Stimulated activated CD4-positive, alpha-beta T cell treated with anti-CD3 and anti-CD28 coated beads, Interleukin-12 subunit alpha, Interleukin-12 subunit beta, amount 100 ng/mL, for 24 hours (primary cell): ENCODE measurements at places on chromosomes 7 and 10.

DNA sequence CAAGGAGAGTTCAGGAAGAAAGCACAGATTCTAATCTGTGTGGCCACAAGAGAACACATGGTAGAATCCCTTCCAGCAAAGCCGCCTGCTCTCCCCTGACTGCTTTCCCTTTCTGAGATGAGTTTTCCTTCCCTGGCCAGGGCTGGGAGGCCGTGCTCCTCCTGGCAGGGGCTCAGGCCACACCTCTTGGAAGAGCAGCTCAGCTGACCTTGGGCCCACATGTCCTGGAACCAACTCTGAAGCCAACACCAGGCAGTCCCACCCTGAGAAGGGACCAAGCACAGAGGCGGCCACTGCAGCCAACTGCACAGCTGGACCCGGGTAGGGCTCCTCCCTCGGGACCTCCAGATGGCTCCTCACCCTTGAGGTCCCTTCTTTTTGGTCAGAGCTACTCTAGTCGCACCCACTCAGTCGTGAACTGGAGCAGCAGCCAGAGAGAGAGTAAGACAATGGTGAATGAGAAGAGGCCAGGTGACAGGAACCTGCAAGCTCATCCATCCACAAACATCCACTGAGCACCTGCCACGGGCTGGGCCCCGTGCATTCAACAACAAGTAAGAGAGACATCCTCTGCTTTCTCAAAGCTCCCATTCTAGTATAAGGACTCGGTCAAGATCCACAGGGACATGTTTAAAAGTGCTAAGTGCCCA lies 40.3 kb downstream of the FAM53B start:
- DNase-seq, result no peak

DNA sequence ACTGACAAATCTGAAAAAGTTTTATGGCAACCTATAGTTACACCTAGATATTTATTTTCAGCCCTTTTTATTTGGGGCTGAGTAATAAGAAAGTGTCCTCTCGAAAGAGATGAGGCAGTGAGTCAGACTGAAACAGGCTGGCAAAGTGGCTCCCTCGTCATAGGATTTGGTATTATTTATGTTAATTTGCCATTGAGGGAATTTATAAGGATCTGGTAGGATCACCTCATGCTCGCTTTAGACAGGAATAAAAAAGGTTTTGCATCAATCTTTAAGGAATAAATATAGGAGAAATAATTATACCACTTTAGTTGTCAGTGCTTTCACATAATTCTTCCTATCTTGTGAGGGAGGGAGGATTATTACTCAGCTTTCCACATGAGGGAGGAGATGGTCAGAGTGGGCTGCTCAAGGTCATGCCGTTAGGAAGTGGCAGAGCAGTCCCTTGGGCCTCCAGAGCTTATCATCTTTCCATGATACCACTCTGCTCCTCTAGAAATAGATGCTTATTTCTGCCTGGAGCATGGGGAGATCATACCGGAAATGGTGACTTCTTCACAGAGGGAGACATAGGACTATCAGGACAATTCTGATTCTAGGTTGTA lies 356.8 kb downstream of the GPR158 start:
- DNase-seq, result no peak

GRCh38 chr7:112648781-112649180 lies 141.4 kb downstream of the TMEM168 start:
- no peak for DNase-seq

DNA sequence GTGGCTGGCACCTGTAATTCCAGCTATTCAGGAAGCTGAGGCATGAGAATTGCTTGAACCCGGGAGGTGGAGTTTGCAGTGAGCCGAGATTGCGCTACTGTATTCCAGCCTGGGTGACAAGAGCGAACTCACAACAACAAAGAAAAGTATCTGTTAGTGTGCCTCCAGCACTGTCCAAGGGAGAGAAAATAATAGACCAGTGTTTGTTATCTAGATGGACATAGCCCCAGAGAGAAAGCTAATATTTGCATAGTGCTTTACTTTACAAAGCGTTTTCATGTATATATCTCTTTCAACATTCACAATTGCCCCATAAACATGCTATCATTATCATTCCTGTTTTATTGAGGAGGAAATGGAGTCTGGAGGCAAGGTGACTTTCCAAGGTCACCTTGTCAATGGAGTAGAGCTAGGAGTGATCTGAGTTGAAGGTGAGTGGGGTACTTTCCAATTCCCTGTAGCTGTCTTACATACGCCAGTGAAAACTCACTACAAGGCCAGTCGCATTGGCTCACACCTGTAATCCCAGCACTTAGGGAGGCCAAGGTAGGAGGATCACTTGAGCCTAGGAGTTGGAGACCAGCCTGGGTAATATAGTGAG lies 49.7 kb upstream of the KIF5B start:
- no peak for DNase-seq

DNA sequence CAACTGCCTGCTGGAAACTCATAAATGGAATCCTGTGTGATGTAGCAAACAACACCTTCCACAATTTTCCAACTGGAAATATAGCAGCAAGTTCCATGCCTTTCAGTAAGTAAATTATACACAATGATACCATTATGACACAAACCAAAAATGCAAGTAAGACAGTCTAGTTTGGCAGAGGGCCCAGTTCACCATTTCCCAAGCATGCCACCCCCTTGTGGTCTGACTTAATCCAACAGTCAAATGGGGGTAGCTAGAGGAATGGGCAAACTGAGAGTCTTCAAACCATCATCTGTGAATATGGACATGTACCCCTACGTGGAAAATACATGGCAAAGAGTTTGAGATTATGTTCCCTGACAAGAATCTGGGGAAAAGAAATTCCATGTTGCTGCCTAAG lies 137.6 kb upstream of the VWC2 start:
- DNase-seq, result no peak

DNA sequence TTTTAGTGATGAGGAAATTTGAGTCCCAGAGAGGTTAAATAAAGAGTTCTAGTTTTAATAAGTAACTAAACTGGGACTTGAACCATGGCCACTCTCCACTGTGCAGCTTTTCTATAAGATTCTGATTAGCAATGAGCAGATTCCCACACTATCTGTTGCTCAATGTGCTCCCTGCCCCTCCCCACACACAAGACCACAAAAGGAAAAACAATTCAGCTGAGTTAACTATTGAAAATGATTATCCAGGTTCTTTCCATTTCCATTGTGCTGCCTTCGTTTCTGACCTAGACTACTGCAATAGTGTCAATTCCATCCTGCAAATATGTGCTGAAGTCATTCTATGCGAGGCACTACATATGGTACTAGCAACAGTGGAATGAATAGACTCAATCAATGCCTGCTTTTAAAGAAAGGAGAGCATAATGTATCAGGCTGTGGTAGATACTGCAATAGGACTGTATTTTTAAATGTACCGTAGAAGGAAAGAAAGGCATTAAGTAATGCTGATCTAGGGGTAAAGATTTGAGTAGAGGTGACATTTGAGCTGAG lies 97.0 kb downstream of the SEMA3C start:
- DNase-seq, result no peak

DNA sequence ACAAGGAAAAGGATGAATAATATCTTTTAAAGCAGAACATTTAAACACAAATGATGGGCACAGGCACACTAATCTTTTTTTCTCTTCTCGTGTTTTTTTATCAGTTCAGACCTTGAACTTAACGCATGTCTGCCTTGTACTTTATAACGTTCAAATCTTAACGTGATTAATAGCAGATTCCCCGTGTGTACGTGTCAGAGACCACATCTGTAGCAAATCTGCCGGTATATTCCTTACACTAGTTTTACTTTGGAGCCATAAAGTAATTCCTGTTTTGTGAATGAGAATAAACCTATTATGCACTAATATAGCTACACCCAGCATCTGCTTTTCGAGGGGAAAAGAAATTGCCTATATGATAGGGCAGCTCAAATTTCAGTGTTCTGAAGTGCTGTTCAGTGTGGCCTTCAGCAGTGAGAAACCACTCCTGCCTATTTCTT lies 166.0 kb upstream of the TCF7L2 start:
- DNase-seq, result no peak

- DNase-seq, result no peak
These were observed 181.8 kb downstream of the ELFN1 start for GRCh38 chr7:1851721-1852516.

DNA sequence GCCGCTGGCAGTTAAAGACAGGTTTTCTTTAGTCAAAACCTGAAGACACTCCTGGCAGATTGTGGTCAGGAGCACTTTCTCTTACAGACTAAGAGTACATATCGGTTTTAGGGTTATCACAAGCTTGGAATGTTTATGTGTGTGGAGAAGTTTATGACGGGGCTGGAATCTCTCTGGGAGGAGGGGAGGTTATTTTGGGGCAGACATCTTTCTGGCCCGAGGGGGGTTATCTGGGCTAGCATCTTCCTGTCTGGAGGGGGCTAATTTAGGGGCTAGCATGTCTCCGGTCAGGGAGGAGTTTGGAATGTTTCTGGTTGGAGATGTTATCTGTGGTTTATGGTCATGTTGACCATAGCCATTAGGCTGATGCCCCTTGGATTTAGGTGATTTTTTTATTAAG lies 141.2 kb upstream of the KIF5B start:
- no peak for DNase-seq

GRCh38 chr10:15780353-15781135 lies 60.8 kb upstream of the ITGA8 start:
- DNase-seq, result no peak

- no peak for DNase-seq
These were observed 187.4 kb upstream of the GDF10 start for GRCh38 chr10:47112612-47113011.

DNA sequence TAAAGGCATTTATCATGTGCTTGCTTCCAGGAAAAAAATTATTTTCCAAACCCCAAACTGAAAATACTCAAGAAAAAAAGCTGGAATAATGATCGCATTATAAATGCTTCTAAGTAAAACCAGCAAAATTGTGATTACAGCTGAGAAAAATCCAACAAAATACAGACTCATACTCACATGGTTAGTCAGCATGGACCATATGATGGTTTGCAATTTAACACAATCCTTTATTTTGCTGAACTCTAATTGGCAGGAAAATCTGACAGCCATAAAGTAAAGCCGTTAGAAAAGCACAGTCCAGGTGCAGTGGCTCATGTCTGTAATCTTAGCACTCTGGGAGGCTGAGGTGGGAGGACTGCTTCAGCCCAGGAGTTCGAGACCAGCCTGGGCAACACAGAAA lies 59.6 kb downstream of the BRI3 start:
- no peak for DNase-seq

DNA sequence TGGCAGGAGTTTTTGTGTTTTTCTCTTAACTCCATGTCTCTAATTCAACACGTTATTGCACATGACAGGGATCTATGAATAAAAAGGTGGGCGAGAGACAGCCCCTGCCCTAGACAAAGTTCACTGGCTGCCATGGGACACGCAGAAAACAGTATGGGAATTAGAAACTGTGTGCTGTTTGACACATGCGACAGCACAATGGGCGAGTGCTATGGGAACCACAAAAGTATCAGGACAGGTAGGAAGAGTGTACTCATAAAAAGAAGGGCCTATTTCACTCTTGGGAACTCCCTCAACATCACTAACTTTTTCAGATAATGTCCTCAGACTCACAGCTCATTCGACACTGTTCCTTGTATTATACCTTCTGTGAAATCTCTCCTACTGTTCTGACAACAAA lies 45.7 kb downstream of the MINDY3 start:
- DNase-seq, result no peak

DNA sequence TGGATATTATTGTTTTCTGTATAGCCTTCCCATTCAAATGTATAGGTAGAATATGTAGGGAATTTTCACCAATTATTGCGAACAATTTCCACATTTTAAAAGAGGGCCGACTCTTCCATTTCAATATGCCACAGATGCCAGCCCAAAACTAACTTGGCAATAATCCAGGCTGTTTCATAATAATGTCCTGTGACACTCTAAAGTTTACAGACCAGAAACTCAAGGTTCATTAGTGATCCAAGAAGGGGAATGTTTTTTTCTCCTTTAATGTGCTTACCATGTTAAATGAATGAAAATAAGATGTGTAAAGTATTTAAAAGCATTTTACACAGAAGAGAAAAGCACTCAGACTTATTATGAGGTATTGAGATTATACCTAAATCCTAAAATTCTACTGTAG lies 63.0 kb upstream of the FAM3C start:
- no peak for DNase-seq

- no peak for DNase-seq
These were observed 259.8 kb upstream of the AOAH start for GRCh38 chr7:36984041-36984521.

- no peak for DNase-seq
These were observed 64.1 kb downstream of the ZMIZ1 start for GRCh38 chr10:79132681-79133381.

DNA sequence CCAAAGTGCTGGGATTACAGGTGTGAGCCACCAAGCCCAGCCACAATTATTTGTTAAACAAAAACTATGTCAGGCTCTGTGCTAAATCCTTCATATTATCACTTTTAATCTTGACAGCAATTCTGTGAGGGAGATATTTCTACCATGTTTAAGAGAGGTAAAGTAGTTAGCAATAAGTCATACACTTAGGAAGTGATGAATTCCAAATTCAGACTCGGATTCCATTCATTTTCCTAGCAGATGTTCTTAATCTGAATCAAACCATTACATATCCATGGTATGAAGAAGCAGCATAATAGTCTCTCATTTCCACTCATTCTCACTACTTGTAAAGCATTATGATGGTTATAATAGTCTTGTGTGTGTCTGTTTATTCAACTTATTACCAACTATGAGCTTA lies 2.9 kb upstream of the CD36 start:
- DNase-seq, result no peak

DNA sequence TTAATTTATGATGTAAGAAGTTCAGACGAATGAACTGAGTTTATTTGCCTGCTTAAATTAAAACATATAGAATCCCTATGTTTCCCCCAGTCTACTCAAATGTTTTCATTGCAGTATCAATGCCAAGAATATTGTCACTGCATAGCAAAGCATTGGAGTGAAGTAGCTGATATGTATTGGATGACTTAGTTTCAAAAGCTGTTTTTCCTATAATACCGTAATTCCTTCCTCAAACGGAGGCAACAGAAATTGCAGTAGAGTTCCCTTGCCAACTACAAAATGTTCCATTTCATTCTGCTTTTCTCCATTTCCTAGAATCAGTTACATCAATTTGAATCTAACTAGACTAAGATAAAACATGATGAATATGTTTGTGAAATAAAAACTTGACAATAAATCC lies 174.1 kb downstream of the CNTNAP2 start:
- DNase-seq, result no peak

GRCh38 chr7:43650457-43651052 lies 67.6 kb downstream of the STK17A start:
- DNase-seq, result no peak

- no peak for DNase-seq
These were observed 9.7 kb downstream of the AGAP3 start for GRCh38 chr7:151095828-151096475.

DNA sequence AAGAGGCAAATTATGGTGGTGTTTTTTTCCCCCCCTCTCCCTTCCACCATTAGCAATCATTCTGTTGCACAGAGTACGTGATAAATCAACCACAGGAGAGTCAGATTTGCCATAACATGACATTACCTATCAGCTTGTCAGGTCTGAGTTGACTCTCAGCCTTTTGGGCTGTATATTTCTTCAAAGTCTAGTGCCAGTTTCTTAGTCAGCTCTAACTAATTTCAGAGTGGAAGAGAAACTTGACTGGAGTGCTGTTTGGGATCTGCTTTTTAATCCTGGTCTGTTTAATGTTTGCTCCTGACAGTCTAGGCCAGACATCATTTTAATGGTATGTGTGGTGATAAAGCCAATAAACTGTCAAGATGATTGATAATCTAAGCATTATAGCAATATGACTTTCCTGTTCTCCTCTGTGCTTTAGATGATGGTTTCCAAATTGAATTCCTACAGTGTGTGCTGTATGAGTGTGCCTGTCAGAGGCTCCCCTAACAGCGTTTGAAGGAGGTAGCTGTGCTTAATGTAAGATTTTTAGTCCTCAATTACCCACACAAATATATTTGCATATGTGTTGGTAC lies 76.9 kb downstream of the LRMDA start:
- DNase-seq, result no peak

GRCh38 chr7:118202061-118202460 lies 18.1 kb downstream of the LSM8 start:
- DNase-seq, result no peak
